ENCODE measurements at places on chromosomes 11 and 22.

GRCh38 chr11:6523253-6523652 is 26.2 kb downstream of the DNHD1 start:
- ATAC-seq: peak; percentile 91

DNA sequence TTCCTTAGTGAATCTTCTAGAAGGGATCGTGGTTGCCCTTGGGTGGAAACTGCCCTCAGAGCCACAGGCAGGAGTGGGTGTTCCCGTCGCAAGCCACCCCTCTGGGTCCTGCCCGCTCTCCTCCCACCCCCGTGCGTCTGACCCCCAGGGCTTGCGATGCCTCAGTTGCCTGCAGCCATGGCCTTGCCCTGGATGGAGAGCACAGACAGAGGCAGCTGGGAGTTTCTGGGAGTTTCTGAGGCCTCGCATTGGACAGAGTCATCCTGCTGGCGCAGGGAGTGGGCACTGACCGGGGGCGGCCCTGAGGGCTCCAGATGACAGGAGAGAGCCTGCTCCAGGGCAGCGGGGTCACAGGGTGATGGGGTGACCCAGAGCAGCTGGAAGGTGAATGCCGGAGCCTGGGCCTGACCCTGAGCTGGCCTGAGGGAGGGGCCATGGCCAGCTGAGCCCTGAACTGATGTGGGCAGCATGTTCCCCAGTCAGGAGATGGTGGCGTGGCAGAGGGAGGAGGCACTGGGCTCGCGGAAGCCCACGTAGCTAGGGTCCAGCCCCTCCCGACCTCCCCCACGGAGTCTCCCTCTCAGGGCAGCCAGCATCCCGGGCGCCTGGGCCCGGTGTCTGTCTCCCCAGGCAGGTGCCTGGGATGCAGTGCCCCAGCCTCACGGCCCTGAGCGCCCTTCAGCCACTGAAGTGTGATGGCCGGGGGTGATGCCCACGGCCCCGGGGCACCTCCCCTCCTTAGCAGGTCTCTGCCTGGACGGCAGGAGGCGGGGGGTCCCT is 1236.2 kb downstream of the BRD1 start:
- ATAC-seq: no peak

GRCh38 chr22:32746732-32747131 is 54.8 kb upstream of the TIMP3 start:
- ATAC-seq: no peak

DNA sequence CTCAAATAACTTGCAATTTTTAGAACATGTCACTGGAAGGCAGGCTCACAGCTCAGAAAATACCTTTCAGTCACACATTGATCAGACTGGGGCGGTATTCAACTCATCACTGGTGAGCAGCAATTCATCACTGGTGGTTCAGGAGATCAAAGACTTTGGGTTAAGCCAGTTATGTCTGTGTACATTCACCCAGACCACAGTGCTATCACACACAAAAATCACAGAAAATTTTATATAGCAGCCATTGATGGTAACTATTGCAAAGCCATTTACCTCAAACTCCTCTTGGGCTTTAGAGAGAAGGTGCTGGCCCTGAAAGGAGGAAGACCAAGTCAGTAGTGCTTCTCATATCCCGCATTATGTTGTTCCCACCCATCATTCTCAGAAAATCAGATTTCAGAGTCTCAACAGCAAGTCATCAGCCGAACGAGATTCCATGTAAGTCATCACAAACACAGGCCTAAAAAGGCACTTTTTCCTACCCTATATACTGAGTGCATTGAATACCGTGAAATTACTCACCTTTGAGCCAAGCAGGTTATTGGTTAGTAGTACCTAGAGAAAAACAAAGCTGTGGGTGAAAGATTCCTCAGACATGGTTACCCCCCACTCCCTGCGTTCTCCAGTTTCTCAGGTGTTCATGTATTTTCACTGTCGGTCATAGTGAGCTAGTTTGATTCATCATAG is 14.0 kb upstream of the WDR74 start:
- ATAC-seq: no peak

DNA sequence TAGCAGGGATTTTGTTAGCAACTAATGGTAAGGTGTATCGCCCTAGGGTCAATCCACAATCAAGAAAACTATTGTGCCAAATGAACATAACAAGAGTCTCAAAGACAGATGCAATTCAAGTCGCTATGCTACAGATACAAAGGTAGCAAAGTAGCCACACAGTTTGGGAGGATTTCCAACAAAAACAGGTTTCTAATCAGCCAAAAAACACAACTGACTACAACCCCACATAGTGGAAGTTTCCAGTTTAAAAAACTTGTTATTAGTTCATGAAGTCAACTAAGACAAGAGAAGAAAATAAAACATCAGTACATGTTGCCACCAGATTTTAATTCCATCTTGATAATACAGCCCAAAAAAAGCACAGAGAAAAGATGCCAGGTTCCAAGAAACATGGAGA is 38.0 kb downstream of the MYH9 start:
- ATAC-seq: no peak

DNA sequence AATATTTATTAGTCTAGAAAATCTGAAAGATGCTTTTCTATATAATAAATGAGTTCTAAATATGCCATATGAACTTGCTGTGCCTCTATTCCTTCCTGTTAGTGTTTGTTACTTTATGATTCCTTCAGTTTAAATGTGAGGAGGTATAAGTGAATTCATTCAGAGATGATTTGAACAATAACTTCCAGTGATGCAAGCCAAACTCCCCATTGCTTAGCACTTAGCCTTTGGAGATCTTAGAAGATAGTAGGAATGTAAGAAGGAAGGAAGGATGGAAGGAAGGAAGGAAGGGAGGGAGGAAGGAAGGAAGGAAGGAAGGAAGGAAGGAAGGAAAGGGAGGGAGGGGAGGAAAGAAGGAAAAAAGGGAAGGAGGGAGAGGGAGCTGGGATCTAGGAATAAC is 25.1 kb downstream of the MMP13 start:
- ATAC-seq: no peak

- ATAC-seq: peak; percentile 83
Observed at GRCh38 chr22:36506637-36507517, at the start of gene FOXRED2. Gene FOXRED2, minus strand, starts transcription at chr22:36507040. Its CDS starts 618 bp downstream, at chr22:36506422.

- no peak for ATAC-seq
Observed at GRCh38 chr11:15817001-15817400, 539.3 kb downstream of the SOX6 start.

- no peak for ATAC-seq
Observed at GRCh38 chr11:116510886-116511650, 261.7 kb downstream of the BUD13 start.

DNA sequence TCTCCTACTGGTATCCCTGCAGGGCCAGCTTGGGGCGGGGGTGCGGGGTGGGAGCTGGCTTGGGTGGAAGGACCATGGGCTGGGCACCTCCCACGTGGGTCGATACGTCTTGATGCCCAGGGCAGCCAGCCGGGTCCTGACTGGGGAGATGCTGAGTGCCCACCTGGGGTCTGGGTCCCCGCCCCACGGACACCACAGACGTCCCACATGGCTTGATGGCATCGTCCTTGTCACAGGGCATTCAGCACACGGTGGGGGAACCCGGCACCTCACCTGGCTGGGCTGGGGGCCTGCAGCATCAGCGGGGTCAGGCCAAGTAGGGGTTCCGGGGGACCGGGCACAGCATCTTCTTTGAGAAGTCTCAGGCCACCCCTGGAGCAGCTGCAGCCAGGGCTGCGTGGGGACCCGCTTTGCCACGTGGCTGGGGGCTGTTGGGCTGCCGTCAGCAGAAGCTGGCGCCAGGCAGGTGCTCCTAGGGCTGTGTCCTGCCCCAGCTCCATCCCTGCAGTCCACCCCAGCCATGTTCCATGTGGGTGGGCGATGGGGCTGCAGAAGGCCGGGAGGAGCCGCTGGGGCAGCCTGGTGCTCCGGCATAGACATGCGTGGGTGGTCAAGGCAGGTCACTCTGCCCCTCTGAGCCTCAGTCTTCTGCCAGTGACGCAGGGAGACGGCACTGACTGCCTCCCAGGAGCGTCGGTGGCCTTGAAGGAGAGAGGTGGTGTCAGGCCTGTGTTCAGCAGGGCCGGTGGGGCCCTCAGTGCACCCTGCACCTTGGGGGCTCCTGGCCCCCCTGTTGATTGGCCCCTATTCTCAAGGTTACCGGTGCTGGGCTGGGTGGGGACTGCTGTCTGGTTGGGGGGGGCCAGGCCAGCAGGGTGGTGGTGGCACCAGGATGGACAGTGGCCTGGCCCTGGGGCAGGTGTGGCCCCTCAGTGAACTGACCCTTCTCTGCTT is 8.4 kb downstream of the SELENOO start:
- peak; percentile 20 for ATAC-seq

- no peak for ATAC-seq
Observed at GRCh38 chr11:131094827-131095226, 178.5 kb upstream of the SNX19 start.

DNA sequence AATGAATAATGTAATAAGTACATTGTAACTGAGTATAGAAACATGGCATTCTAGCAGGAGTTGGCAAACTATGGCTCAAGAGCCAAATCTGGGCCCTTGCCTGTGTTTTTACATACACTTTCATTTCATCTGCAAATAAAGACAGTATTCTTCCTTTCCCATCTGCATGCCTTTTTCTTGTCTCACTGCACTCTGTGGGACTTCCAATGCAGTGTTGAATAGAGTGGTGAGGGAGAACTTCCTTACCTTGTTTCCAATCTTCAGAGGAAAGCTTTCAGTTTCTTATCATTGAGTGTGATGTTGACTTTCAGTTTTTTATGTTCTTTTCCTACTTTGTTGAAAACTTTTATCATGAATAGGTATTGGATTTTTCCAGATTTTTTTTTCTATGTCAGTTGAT is 82.1 kb downstream of the USP47 start:
- ATAC-seq: no peak

- ATAC-seq: no peak
Observed at GRCh38 chr22:49535527-49536125, 292.0 kb downstream of the BRD1 start.

DNA sequence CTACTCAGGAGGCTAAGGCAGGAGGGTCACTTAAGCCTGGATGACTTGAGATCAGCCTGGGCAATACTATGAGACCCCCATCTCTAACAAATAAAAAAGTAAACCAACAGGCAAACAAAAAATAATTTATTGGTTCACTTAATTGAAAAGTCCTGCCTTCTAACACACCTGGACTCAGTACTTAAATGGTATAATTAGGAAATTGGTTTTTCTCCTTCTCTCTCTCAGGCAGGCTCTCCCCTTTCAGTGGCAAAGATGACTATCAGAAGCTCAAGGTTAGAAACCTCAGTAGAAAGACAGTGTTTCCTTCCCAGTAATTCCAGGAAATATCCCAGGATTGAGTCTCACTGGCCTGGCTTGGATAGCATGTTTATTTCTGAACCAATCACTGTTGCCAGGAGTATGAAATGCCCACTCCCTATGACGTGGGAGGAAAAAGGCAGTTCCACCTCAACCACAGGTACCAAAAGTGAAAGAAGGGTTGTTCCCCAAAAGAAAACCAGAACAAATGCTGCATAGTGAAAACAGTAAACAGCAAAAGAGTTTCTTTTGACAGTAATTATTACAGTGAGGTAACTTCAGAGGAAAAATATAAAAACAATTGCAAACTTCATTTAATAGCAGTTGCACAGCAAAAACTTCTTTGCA is 56.3 kb upstream of the SOX6 start:
- ATAC-seq: no peak

DNA sequence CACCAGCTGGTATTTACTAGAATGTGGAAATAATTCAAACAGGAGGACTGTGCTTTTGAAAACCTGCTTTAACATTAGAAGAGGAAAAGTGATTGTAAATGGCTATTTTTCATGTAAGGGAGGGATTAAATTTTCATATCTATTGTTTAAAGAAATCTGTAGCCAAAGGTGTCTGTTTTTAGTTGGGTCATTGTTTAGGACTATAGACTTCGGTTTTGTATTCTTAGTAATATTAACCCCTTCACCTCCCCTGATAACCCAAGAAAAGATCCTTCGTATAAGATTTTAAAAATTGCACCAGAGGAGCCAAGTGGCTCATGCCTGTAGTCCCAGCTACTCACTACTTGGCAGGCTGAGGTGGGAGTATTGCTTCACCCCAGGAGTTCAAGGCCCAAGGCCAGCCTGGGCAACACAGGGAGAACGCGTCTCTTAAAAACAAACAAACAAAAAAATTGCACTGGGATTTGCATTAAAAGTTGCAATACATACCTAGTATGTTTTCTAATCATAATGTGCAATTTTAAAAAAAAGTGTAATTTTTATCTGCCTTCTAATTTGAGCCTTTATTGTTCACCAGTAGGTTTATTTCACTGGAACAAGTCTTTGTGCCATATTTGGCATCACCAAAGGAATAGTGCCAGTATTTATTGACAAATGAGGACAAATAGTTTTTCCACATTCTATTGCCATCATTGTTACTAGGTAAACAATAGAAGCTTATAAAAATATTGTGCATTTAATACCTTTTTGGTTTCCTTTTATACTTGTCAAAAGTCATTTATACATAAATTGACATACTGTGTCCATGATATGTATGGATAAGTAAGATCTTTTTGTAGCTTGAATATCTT is 34.3 kb downstream of the MTMR3 start:
- ATAC-seq: no peak

DNA sequence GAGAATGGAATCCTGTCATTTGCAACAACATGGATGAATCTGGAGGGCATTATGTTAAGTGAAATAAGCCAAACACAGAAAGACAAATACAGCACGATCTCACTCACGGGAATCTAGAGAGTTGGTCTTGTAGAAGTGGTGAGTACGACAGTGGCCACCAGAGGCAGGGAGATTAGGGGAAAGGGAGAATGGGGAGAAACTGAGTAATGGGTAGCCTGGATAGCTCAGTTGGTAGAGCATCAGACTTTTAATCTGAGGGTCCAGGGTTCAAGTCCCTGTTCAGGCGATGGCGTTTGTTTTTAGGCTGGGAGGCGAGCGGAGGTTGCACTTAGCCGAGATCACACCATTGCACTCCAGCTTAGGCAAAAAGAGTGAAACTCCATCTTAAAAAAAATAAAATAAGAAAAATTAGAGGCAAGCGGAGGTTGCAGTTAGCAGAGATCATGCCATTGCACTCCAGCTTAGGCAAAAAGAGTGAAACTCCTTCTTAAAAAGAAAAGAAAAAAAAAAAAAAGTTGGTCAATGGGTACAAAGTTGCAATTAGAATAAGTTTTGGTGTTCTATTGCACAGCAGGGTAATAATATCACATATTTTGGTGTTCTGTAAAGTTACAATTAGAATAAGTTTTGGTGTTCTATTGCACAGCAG is 95.7 kb upstream of the UBASH3B start:
- peak; percentile 34 for ATAC-seq

DNA sequence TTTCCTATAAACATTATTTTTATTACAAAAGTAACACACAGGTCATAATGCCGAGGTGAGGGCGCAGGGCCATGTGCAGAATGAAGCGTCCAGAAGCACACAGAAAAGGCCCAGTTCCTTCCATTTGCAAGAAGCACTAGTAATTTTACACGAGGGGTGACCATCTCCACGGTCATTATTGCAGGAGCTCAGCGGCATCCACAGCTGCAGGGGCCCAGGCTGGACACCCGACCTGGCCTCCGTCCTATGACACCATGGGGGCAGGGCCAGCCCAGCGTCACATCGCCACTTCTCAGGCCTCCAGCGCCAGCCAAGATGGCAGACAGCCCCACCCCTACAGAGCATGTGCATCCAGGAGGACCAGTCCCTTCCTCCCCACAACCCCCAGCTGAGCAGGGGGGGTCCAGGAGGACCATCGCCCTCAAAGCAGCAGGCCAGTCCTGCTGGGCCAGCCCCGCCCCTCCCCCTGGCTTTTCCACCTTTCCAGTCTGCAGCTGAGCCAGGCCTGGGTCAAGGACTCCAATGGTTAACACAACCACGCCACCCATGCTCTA is 3.5 kb downstream of the IGF2 start:
- no peak for ATAC-seq

Measured in SK-N-SH treated with all-trans-retinoic acid at 6 μM for 48 hours (cell line).